ENCODE measurements at places on chromosomes 6 and 20.

DNA sequence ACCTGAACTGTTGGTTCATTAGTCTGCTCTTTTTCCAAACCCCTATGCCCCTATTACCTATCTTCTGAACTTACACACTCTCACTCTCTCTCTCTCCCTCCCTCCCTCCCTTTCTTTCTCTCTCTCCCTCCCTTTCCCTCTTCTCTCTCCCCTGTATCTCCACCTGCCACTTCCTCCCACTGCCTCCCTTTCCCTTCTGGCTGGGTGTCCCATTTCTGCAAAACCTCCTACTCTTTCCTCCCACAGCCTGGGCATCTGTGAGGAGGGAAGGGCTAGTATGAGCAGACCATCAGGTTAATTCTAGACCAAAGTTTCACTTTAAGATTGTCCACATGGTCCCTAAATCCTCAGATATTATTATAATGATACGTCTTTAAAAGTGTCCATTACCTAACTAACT, 95.1 kb downstream of the TMEM200A start:
- no peak for DNase-seq

DNA sequence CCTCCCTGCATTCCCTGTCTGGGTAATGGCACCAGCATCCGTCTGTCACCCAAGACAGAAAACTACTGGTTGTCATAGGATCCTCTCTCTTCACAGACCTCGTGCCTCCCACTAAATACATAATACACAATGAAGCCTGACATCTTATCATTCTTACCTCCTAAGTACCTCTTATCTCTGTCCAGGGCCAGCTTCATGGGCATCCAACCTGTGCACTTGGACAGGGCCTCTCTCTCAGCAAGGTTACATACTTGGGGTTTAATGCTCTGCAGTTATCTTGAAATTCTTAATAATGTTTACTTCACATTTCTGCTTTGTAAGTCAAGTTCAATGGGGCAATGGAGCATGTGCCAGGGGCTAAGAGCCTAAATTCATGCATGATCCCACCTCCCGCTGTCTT, 30.8 kb upstream of the KLHL31 start:
- no peak for DNase-seq

- no peak for DNase-seq
Observed at GRCh38 chr6:33167374-33168283, 24.6 kb downstream of the COL11A2 start.

DNA sequence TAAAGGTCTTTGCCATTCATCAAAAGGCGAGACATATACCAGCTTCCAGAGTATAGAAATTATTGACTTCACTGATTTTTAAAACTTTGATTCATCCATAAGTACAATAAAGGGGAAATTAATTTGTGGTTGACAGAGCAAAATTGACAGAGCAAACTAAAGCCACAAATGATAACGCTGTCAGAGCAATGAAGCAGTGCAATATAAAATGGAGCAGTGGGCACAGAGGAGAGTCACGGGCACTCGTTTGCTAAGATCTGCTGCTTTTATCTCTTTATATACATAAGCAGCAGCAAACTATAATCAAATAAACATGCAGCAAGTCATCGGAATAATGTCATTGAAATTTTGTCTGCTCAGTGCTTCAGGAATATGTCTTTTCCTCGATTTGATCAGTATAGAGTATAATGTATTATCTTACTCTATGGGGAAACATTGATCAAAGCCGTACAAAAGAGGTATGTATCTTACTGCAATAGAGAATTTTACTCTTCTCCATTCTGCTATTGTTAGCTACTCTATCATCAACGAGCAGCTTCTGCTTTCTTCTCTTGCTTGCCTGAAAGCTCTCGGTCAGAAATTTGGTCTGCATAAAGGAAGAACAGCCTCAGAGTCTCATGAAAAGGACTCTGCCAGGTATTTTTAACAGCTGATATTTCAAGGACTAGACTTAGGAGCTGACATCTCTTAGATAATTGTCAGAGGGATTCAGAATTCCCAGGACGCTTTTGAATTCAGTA, 546.0 kb upstream of the ARID1B start:
- DNase-seq = no peak

GRCh38 chr6:110681543-110682459, 133.5 kb downstream of the CDK19 start:
- DNase-seq = no peak

- DNase-seq = no peak
Observed at GRCh38 chr20:24958506-24959385, 9.7 kb downstream of the CST7 start.

GRCh38 chr20:44656448-44656847, 4.9 kb upstream of the ADA start:
- DNase-seq = no peak

GRCh38 chr20:43722153-43722505, 4.7 kb downstream of the GTSF1L start:
- DNase-seq = no peak

GRCh38 chr6:34934516-34934915, 45.5 kb downstream of the ANKS1A start:
- DNase-seq = peak; percentile 71

DNA sequence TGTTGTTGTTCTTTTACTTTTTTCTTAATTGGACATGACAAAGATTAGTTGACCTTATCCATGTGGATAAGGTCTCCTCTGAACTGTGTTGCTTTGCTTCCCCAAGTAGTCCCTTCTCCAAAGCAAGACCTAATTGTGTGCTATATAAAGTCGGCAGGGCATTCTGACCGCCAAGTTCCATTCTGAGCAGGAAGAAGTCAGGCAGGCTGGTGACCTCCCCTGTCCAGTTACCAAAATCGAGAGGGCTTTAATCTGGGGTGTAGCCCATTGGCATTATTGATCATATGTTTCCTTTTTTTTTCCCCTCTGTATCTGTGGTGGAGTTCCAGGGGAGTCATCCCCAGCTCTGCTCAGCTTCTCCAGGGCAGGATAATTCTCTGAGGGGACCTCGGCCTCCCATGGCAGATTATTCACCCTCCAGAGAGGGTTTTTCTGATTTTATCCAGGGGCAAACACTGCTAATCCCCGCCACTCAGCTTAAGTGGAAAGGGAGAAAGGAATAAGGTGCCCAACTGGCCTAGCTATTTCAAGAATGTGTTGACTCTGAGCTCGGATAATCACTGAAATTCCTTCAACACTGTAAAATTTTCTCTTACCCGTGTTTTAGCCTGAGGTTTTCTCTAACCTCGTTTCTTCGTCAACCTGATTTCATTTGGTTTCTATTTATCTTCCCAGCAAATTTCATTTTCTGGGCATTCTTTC, 71.8 kb upstream of the L3MBTL3 start:
- DNase-seq = no peak

DNA sequence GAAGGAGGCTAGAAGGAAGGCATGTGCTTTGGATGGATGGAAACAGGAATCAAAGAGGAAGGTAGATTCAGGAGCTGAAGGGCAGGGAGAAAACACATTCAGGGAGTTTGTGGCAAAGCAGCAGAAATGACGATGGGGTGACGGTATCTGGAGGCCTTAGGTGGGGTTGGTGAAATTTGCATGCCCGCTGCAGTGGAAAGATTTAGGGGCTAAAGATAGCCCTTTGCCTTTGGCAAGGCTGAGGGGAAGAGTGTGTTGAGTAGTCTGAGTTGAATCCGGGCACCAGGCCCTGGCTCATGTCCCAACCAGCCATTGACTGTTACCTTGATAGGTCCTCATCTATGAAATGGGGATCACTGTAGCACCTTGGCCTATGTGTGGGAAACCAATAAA, 1.3 kb downstream of the GZF1 start:
- no peak for DNase-seq
